Thoracic aorta (tissue), 2 donors: ENCODE measurements at places on chromosomes 12 and 14. TPM values are rescaled to one million over a fixed set of nuclear protein-coding genes. Genes with fewer than 3 reads are reported as not detected.

DNA sequence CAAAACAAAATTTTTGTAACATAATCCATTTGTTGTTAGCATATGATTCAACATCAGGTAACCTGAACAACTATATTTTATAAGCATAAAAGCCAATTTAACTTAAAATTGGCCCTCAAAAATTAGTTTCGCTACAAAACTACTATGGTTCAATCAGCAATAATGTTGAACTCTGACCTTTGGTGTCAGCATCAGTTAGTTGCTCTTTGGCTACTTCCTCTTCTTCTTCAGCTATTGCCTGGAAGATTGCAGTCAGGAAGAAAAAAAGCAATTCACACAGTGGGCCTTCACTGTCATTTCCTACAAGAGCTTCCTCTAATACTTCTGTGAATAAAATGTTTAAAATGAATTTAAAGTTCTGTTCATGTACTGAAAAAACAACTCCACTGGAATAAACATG lies 78.2 kb upstream of the CFL2 start:
- DNase-seq, result no peak
- H3K4me3 ChIP-seq, result no peak overlapping the region
- peaks cover 5% of the 10 kb centered on the region for H3K36me3 ChIP-seq
- no peaks in the 10 kb centered on the region for H3K27me3 ChIP-seq
- H3K4me1 ChIP-seq, result peaks cover 3% of the 10 kb centered on the region

DNA sequence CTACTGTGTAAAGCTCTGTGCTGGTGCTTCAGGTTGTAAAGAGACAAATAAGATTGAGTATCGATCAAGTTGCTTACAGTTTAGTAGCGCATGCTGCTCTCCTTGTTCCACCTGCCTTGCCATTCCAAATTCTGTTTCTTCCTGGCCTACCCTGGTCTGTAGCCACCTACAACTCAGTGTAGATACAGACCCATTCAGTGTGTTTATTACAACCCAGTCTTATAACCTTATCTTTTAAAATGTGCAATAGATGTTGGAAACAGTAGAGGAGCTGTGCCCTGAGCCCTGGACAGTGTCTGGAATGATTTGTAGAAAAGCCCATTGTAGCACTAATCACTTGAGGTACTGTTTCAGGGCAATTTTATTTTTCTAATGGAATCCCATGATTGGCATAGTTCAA lies 68.5 kb downstream of the DIP2B start:
- no peaks in the 10 kb centered on the region for H3K36me3 ChIP-seq
- H3K4me3 ChIP-seq, result no peak overlapping the region
- H3K27me3 ChIP-seq, result no peaks in the 10 kb centered on the region
- H3K27ac ChIP-seq, result peak overlapping the region; percentile 2
- H3K4me1 ChIP-seq, result peaks cover 51% of the 10 kb centered on the region

GRCh38 chr12:55703288-55703687 lies 4.4 kb downstream of the ITGA7 start:
- no peaks in the 10 kb centered on the region for H3K27me3 ChIP-seq
- peaks cover 12% of the 10 kb centered on the region for H3K36me3 ChIP-seq
- peak overlapping the region; percentile 92 for H3K27ac ChIP-seq

DNA sequence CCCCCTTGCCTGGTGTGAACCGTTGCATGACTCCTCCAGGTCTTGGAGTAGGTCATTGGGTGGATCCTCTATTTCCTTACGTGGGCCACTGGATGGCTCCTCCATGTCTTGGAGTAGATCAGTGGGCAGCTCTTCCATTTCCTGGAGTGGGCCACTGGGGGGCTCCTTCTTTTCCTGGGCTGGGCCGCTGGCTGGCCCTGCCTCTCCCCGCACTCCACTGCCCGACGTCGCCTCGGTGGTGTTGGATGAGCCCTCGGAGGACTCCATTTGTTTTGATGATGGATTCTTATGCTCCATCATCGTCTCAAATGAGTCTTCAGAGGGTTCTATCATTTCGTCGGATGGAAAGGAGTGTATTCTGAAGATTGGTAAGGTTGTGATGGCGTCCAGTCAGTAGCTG lies 19.1 kb downstream of the RTL1 start:
- H3K27me3 ChIP-seq, result no peaks in the 10 kb centered on the region
- no peaks in the 10 kb centered on the region for H3K36me3 ChIP-seq
- H3K4me1 ChIP-seq, result no peaks in the 10 kb centered on the region
- DNase-seq, result no peak
- H3K4me3 ChIP-seq, result no peak overlapping the region
- no peak overlapping the region for H3K27ac ChIP-seq

Gene FOXG1
- total RNA-seq, result not detected

GRCh38 chr14:72565917-72566316 lies 328.0 kb downstream of the DPF3 start:
- peaks cover 19% of the 10 kb centered on the region for H3K4me1 ChIP-seq
- peak overlapping the region; percentile 57 for H3K27ac ChIP-seq
- H3K27me3 ChIP-seq, result no peaks in the 10 kb centered on the region

Gene KRT84
- total RNA-seq, result not detected

Gene ORAI1
- 4.7 TPM for total RNA-seq

DNA sequence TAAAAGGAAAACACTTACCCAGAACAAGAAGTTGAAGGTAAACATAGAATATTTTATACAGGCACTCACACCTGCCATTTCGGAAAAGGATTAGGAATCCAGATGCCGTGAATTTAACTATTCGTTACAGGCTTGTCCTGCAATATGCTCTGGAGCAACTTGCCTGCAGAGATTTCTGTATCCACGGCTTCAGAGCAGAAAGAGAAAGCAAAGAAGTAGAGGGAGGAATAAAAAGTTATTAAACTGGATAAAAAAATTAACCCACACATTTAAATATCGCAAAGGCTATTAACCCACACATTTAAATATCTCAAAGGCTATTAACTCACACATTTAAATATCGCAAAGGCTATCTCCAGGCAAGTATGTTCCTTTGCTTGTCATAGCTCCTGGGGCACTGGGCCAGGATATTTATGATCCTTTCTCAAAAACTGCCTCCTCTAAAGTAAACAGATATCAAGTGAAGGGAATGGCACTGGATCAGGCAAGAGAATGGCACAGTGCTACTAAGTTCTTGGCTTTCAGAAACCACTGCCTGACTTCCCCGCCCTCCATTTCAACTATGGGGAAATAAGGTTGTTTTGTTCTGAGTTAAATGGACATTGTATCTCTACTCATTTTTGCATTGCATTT lies at the start of gene TSPAN8:
Gene TSPAN8 (minus strand): TSS at position 399 of the 633 bp plus-strand sequence. CDS start 321 bp downstream, at position 78.
- H3K27me3 ChIP-seq, result no peaks in the 10 kb centered on the region
- peak within 1 kb of the TSS; percentile 57 for H3K4me3 ChIP-seq
- H3K36me3 ChIP-seq, result no peaks in the 10 kb centered on the region
- H3K27ac ChIP-seq, result peak within 1 kb of the TSS; percentile 7
- DNase-seq, result no peak

DNA sequence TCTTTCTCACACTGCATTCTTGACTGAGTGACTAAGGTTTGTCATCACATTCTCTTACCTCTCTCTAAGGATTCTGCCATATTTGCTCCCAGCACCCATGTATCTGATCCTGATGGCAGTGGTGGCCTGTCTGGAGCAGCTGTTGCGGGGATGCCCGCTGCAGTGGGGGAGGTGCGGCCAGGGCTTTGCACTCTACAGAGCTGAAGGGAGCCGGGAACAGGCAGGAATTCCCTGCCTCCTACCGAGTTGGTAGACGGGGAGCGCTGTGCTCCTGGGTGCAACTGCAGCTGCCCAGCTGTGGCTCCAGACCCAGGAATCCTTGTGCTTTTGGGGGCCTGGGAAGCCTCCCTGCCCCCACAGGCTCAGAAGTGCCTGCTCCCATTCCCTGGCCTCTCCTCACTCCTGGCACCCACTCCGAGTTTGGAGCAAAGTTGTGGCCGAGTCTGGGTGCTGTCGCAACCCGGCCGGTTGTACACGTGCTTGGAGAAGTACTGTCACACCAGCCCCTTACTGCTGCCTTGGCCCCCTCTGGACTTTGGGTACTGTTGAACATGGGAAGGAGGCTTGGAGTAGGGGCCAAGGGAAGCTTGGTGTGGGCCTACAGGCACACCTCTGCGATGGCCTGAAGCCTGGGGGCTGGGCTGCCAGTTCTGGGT lies 106.9 kb upstream of the OR4E1 start:
- no peak for DNase-seq
- no peaks in the 10 kb centered on the region for H3K4me1 ChIP-seq
- H3K27ac ChIP-seq, result no peak overlapping the region
- no peak overlapping the region for H3K4me3 ChIP-seq
- H3K36me3 ChIP-seq, result no peaks in the 10 kb centered on the region

DNA sequence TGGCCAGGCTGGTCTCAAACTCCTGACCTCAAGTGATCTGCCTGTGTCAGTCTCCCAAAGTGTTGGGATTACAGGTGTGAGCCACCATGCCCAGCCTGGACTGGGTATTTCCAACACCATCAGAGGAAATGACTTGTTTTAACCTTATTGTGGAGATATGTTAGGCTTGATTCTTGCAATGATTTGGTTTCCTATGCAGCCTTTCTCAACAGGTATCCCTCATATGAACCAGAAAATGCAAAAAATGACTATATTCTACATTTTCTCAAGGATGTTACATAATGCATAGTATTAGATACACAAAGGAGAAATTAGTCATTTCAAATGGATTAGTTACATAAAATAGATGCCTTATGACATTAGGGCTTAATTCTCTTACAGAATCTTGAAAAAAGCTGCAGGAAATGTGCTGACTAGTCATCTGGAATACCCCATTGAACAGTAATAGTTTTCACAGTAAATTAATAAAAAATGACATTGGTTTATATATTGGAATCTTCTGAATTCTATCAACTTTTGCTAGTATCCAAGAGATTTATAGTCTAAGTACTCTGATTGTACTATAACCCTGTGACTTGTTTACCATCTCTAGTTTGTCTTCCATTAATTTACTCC lies 132.6 kb downstream of the INSM2 start:
- DNase-seq, result no peak
- H3K4me1 ChIP-seq, result no peaks in the 10 kb centered on the region
- no peaks in the 10 kb centered on the region for H3K27me3 ChIP-seq

Gene MGAT2
- total RNA-seq, result 45.9 TPM

- H3K36me3 ChIP-seq, result no peaks in the 10 kb centered on the region
- H3K4me1 ChIP-seq, result no peaks in the 10 kb centered on the region
- no peak for DNase-seq
- no peak overlapping the region for H3K27ac ChIP-seq
- no peak overlapping the region for H3K4me3 ChIP-seq
Measured at GRCh38 chr12:34097213-34097612, 74.9 kb downstream of the ALG10 start.

DNA sequence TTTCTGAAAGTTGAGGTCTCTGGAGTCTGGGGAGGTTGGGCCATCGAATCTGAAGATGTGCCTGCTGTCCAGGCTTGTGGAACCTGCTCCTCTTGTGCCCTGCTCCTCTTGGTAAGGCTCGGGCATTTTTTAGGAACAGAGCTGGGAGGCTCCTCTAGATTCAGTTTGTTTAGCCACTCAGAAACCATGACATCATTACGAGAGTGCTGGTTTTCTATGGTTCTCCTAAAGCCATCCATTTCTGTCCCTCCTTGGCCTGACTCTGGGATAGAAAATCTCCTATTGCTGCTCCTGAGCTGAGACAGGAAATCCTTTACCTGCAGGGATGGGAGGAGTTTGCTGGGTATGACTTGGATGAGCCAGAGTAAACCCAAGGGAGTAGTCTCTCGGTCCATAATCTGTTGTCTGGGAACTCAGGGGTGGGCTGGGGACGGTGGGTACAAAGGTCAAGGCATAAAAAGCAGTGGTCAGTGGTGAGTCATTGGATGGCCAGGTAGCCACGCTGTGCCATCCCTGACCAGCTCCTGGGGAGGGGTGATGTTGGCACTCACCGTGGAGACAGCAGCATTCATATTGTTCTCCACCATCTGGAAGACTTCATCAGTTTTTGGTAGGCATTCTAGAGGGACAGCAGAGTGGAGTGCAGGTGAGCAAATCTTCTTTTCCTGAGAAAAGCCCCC lies 2.4 kb upstream of the ADCY4 start:
- H3K27ac ChIP-seq, result no peak overlapping the region
- no peak for DNase-seq
- peaks cover 3% of the 10 kb centered on the region for H3K27me3 ChIP-seq
- H3K4me1 ChIP-seq, result peaks cover 21% of the 10 kb centered on the region
- no peak overlapping the region for H3K4me3 ChIP-seq

GRCh38 chr14:21626491-21627230 lies 8.1 kb downstream of the OR10G2 start:
- DNase-seq, result no peak
- no peak overlapping the region for H3K27ac ChIP-seq
- no peaks in the 10 kb centered on the region for H3K4me1 ChIP-seq
- no peaks in the 10 kb centered on the region for H3K27me3 ChIP-seq
- H3K4me3 ChIP-seq, result no peak overlapping the region

Gene SAMD15
- total RNA-seq, result not detected

- no peak overlapping the region for H3K27ac ChIP-seq
- DNase-seq, result no peak
- no peak overlapping the region for H3K4me3 ChIP-seq
- no peaks in the 10 kb centered on the region for H3K4me1 ChIP-seq
- H3K36me3 ChIP-seq, result no peaks in the 10 kb centered on the region
- no peaks in the 10 kb centered on the region for H3K27me3 ChIP-seq
Measured at GRCh38 chr14:103773521-103773920, 57.9 kb downstream of the ZFYVE21 start.

DNA sequence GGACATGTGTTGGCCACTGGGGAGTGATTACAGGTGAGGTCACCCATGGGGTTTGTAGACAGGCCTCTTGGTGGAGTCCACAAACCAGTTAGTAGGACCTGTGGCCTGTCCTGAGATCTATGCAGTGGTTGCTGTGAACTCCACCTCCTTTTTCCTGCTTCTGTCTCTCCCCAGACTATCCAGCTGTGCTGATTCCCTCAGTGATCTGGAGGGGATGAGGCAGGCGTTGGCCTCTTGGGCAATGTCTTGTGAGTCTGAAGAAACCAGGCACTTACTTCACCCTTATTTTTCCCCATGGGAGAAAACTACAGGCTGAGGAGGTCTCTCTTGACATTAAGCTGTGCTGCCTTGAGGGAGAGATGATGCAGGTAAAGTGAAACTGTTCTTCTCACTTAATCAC lies 257.2 kb upstream of the PRICKLE1 start:
- H3K4me3 ChIP-seq, result no peak overlapping the region
- no peaks in the 10 kb centered on the region for H3K36me3 ChIP-seq
- H3K4me1 ChIP-seq, result no peaks in the 10 kb centered on the region
- no peak overlapping the region for H3K27ac ChIP-seq

GRCh38 chr12:95096852-95097251 lies 23.4 kb upstream of the NR2C1 start:
- peaks cover 7% of the 10 kb centered on the region for H3K4me1 ChIP-seq
- H3K36me3 ChIP-seq, result no peaks in the 10 kb centered on the region
- no peak for DNase-seq

DNA sequence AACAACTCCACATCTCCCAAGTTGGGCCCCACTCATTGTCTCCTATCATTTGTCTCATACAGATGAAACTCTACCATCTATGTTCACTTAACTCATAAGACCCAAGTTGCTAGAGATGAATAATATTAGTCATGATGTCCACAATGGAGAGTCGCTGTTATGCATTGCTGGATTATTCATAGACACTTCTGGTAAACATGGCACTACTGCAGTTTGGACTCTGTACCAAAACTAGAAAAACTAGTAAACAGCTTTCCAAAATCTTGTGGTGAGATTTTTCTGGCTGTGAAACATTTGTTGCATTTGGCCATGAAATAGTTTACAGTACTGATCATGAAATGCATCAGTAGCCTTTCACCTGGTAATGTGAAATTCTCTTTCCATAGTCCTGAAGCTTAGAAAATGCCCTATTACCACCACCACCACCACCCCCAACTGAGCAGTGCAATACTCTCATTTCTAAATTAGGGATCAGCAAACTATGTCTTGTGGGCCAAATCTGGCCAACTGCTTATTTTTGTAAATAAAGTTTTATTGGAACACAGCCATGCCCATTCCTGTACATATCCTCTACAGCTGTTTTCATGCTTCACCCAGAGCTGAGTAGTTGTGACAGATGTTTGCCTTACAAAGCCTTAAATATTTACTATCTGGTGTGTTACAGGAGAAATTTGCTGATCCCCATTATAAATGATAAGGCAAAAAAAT lies 236.5 kb downstream of the DPF3 start:
- no peak for DNase-seq
- H3K36me3 ChIP-seq, result no peaks in the 10 kb centered on the region
- H3K4me3 ChIP-seq, result no peak overlapping the region
- no peak overlapping the region for H3K27ac ChIP-seq
- no peaks in the 10 kb centered on the region for H3K4me1 ChIP-seq
- no peaks in the 10 kb centered on the region for H3K27me3 ChIP-seq
